ENCODE measurements at places on chromosomes 7 and 10. TPM values are rescaled to one million over a fixed set of nuclear protein-coding genes. Genes with fewer than 3 reads are reported as not detected.

DNA sequence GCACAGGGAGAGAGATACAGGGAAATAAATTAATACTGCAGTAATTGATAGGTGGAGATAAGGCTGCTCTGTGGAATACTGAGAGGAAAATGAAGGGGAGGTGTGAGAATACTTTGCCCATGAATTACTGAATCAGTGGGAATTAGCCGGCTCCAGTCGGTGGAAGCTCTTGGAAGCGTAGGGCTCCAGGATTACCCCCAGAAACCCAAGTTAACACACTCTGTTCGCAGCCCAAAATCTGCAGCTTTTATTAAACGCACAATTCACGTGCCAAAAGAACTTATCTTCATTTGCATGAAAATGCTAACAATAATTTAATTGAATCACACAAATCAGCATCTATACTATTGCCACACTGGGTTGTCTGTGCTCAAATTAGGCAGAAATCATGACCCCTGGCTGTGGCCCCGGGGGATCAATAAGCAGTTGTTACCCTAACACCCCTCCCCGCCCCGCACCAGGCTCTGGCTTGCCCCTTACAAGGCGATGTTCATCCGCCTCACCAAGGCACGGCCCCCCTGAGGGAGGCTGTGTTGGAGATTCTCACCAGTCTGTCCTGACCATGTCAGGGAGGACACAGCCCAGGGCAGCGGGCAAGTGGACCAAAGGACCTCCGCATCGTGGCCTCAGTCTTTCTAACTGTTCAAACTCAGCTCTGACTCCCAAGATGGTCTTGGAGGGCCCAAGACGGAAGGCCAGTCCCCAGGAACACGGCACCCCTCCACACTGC lies 48.4 kb upstream of the MGMT start:
- DNase-seq, result no peak

DNA sequence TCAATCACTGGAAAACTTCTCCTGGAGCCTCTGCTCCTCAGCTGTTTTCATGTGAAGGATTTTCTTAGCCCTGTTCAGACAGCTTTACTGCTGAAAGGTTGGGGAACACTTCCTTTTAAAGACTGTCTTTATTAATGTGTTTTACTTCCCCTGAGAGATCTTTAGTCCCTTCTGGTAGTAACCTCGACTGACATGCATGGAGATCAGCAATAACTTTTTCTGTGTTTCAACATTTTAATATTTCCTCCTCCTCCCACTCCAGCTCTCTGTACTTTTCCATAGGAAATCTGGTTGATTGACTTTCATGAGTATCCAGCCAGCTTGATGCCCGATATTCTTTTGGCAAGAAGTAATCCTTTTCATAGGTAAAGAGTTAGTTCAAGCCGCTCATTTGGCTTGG lies 62.7 kb upstream of the STRIP2 start:
- DNase-seq, result no peak

GRCh38 chr10:20871970-20872369 lies 25.1 kb downstream of the NEBL start:
- DNase-seq, result no peak

GRCh38 chr7:3191548-3191947 lies 109.5 kb upstream of the SDK1 start:
- DNase-seq, result no peak

GRCh38 chr7:28853150-28853549 lies 105.0 kb downstream of the TRIL start:
- DNase-seq, result no peak

DNA sequence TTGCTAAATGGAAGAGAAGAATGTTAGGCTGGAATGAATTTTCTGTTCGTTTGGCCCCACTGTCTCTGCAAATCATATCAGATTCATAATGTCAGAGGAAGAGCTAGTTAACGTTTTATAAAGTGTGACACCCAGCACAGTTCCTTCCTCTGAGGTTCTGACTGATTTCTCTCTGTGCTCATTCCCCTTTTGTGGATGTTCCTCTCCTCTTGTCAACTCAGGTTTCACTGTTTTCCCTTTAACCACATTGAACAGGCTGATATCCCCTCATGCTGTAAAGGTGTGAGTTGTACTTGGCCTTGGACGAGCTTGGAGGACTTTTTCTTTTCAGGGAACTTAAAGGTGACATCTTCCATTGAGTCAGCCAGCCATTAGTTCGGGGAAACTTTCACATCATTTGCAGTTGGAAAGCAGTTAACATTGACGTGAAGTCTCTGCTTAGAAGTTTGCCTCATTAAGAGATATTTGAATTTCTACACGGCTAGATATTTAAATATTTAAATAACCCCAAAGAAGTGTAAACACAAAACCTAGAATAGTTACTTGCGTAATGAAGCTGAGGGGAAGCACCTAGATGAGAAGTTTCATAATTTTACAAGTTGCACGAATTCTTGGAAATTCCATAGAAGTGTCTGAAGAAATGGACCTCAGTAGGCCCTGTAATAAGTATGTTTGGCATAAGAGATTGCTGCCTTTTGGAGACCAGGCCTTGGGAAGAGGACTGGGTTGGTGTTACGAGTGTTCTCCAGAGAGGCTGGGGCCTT lies 101.5 kb upstream of the EGR2 start:
- no peak for DNase-seq

DNA sequence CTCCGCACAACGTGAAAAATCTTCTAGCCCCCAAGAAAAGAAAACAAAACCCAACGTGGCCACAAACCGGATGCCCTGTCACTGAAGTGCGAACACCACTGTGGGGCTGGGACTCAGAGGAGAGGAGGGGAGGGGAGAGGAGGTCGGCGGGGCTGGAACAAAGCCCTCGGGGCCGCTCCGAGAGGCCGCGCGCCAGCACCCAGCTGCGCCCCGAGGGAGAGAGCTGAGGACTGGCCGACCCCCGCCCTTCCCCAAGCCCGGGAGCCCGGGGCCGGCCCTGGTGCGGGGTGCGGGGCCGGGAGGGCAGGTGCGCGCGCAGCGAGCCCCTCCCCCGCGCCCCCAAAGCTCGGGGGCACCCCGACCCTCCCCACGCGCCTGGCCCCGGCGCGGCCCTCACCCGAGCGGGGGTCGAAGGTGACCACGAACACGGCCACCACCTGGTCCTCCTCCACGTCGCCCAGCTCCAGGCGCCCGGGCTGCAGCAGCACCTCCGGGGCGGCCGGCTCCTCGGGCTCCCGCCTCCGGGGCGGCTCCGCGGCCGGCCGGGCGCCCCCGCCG lies 398 bp downstream of the DENND11 start:
- DNase-seq, result no peak

DNA sequence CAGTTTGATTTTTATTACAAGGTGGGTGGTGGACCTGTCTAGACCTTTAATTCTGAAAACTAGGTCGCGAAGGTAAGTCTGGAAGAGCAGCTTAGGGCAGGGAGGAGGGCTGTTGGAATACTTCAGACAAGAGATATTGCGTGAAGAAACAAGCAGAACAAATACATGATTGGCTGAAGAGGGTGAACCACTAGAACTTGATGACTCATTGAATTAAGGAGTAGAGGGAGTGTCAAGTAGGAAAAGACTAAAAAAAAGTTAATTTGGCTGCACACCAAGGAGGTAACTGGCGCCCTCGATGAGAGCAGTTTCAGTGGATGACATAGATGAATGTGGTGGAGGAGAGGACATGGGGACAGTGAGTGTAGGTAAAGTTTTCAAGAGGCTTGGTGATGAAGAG lies 41.3 kb downstream of the WNT2 start:
- DNase-seq, result no peak

- peak; percentile 46 for DNase-seq
Observed at GRCh38 chr7:100567031-100567730, 6.5 kb downstream of the SAP25 start.

- no peak for DNase-seq
Observed at GRCh38 chr7:75870557-75871161, 8.2 kb upstream of the RHBDD2 start.

- DNase-seq, result no peak
Observed at GRCh38 chr7:26437003-26437532, 145.4 kb downstream of the SNX10 start.

- DNase-seq, result no peak
Observed at GRCh38 chr10:46031648-46032532, 1.5 kb upstream of the NCOA4 start.

DNA sequence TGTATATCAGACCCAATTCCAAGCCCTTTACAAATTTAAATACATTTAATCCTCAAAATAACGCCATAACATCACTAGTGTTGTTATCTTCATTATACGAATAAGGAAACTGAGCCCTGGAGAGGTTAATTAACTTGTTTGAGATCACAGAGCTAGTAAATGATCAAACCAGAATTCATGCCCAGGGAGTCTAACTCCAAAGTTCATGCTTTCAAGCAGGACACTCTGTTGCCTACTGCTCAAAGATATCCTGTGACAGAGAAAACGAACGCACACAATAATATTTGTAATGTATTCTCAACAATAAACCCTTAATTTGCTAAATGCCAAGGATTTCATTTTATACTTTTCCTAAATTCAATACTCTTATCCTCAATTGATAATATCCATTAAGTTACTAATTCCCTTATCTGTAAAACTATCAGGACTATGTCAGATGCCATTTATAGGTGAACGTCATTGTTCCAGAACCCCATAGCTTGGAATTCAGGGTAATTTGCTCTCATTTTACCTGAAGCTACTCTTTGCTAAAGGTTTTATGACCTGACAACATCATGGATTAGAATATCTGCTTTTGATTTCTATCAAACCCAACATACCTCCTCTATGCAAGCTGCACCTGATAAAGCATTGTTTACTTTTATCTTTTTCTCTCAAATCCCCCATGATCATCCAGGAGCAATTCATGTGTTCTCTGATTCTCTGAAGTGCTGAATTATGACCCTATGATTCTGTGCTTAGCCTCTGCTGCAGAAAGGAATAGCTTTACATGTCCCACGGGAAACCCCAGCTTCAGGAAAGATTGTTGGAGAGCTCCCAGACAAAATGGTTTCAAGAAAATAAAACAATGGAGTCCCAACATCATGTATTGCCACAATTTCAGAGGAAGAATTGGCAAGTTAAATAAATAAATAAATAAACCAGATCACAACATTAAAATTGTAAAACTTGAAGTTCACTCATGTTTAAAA lies 150.2 kb upstream of the CDK1 start:
- no peak for DNase-seq

GRCh38 chr7:156173748-156174353 lies 361.6 kb upstream of the SHH start:
- DNase-seq, result no peak

- no peak for DNase-seq
Observed at GRCh38 chr7:106041140-106041717, 70.9 kb downstream of the SYPL1 start.

- DNase-seq, result no peak
Observed at GRCh38 chr10:101939008-101939648, 95.5 kb upstream of the KCNIP2 start.

GRCh38 chr10:1036341-1036791 lies 10.7 kb upstream of the IDI2 start:
- no peak for DNase-seq

DNA sequence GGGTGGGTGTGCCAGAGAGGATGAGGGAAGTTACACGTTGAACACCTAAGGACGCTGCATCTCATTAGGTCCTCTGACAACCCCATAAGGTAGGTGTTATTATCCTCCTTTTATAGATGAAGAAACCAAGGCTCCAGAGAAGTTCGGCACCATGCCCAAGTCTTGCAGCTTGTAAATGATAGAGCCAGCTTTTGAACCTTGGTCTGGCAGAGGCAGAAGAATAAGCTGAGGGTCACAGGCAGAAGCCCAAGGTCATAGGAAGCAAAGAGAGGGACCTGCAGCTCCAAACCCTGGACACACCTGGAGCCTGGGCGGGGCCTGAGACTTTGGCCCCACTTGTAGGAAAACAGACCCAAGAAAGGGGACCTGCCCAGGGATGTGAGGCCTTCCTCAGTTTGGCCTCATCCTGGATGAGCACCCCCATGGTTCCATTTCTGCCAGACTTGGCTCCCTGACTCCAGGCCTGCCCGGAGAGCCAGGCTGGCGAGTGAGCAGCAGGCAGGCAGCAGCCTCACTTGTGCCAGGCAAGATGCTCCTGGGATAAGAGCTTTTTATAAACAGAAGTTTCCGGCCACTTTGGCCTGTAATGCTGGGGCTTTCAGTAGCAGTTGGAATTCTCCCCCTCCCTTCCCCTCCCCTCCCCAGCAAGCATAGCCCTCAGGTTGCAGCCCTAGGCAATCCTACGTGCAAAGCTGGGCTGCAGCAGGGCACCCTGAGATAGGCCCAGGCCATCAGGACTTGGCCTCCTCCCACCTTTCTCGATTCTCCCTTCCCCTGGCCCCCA lies 2.4 kb downstream of the KCNH2 start:
- no peak for DNase-seq

DNA sequence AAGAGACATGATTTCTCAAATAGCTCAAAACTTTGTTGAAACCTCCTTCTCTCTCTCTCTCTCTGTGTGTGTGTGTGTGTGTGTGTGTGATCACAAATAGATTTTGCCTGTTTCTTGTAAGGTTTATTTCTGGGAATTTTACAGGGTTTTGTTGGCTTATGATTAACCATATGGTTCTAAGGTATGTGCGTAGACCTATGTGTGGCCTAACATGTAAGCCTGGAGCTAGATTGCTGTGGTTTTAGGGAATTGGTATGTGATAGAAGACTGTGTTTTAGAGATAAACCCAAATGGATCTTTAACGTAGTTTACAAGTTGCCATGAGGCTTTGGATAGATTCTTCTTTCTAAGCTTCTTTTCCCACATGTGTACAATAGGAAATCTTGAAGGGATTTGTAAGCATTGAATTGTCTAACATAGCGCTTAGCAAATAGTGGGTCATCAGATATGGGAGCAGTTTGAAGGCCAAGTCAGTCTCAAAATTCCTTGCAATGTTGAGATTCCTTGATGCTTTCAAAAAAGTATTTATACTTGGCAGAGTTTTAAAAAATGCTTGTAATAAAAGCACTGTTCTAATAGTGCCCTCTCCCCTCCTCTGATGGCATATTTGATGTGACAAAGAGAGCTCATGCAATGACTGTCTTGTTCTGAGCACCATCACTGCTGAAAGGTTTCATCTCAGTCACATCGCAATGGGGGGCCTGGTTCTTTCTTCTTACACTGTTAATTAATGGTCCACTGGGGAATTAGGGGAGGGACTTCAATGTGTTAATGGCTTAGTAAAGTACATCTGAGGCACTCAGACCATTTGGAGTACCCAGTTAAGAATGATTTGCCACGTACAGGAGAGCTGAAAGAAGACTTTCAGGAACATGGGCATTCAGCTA lies 118.2 kb downstream of the SNX10 start:
- no peak for DNase-seq

- DNase-seq, result no peak
Observed at GRCh38 chr7:96774358-96774757, 64.7 kb upstream of the SEM1 start.

HOXA6 gene
- 16.0 TPM for total RNA-seq

RHEB gene
- 89.3 TPM for total RNA-seq

AS3MT gene
- total RNA-seq, result 3.7 TPM

FXYD4 gene
- total RNA-seq, result not detected

HOXA11 gene
- total RNA-seq, result not detected

ABCC2 gene
- total RNA-seq, result 3.1 TPM

CHAT gene
- not detected for total RNA-seq

HMX3 gene
- not detected for total RNA-seq

HIPK2 gene
- total RNA-seq, result 26.4 TPM

ARPC1B gene
- total RNA-seq, result 176 TPM

ADCY1 gene
- 14.4 TPM for total RNA-seq

ABCA13 gene
- total RNA-seq, result 0.29 TPM
